Neural progenitor cell (in vitro differentiated cells): ENCODE measurements at places on chromosomes 7 and 10. TPM values are rescaled to one million over a fixed set of nuclear protein-coding genes. Genes with fewer than 3 reads are reported as not detected.

KLF14 gene
- not detected in 2 replicates for total RNA-seq

CCL24 gene
- not detected in 2 replicates for total RNA-seq

NAT16 gene
- 0.28 TPM in 1 of 2 replicates, not detected in the other for total RNA-seq

DNA sequence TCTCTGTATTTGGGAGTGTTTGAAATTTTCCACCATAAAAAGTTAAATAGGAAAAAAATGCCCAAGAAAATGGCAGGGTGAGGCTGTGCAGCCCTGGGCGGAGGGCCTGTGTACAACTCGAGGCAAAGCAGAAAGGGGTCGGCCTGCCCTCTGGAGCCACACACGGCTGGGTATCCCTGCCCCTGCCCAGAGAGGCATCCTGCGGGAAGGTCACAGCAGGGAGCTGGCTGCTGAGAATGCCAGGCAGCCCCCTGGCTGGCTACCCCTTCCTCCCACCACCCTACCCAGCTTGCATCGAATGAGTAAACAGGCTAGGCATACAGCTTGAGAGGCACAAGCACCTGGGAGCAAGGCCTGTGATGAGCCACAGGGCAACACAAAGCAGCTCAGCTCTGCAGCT lies 46.1 kb downstream of the CAMK2B start:
- DNase-seq = peak; percentile 35

DNA sequence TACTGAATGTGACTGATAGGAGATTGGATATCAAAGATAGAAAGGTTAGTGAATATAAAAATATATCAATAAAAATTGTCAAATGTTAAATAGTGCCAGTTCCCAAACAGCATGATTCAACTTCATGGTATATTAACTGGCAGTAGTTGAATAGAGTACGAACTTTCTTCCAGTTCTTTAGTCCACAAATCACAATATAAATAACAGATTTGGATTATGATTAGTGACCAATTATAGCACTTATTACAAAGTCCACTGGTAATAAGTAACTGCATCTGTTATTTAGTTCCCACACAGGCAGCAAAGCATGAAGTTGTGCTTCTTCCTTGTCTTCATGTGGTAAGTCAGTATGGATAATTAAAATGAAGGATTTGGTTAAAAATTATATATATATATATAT lies 243.0 kb upstream of the VWC2 start:
- no peak for DNase-seq
